ENCODE measurements at places on chromosomes 4 and X. TPM values are rescaled to one million over a fixed set of nuclear protein-coding genes. Genes with fewer than 3 reads are reported as not detected.

GRCh38 chrX:151488677-151489076, 74.8 kb upstream of the PASD1 start:
- no peak for DNase-seq

Gene PNMA5
- not detected for total RNA-seq

Gene HS6ST2
- 2.9 TPM for total RNA-seq

Gene PLP1
- total RNA-seq: 0.20 TPM

- DNase-seq: no peak
These were observed 109.7 kb downstream of the AFAP1 start for GRCh38 chr4:7829652-7830580.

- no peak for DNase-seq
These were observed 33.5 kb downstream of the TRMT44 start for GRCh38 chr4:8473920-8474590.

Gene F8A3
- total RNA-seq: not detected
